Activated T-cell treated with anti-CD3 and anti-CD28 coated beads, Interleukin-2, amount 50 U/mL, for 72 hours (primary cell): ENCODE measurements at places on chromosomes 6 and 20.
A peak's percentile ranks its signal among the peaks of the same experiment; 100 is the strongest.

DNA sequence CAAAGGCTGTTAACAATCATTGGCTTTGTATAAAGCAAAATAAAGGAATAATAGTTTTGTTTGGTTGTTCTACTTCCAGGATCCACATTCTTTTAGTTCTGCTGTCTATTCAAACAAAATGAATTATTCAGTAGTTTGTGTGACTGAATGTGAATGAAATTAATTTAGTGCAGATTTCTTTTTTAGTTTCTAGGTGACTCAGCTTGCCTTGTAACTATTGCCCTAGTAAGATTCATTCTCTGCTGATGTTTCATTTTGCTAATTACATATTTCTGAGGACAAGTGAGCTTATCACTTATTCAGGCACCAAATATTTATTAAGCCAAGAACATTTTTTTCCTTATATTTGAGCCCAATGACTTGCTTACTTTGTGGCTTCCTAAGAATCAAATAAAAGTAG, 46.5 kb upstream of the RIPOR2 start:
- no peak for DNase-seq

- DNase-seq, result no peak
Observed at GRCh38 chr20:6295867-6296256, 173.0 kb upstream of the FERMT1 start.

DNA sequence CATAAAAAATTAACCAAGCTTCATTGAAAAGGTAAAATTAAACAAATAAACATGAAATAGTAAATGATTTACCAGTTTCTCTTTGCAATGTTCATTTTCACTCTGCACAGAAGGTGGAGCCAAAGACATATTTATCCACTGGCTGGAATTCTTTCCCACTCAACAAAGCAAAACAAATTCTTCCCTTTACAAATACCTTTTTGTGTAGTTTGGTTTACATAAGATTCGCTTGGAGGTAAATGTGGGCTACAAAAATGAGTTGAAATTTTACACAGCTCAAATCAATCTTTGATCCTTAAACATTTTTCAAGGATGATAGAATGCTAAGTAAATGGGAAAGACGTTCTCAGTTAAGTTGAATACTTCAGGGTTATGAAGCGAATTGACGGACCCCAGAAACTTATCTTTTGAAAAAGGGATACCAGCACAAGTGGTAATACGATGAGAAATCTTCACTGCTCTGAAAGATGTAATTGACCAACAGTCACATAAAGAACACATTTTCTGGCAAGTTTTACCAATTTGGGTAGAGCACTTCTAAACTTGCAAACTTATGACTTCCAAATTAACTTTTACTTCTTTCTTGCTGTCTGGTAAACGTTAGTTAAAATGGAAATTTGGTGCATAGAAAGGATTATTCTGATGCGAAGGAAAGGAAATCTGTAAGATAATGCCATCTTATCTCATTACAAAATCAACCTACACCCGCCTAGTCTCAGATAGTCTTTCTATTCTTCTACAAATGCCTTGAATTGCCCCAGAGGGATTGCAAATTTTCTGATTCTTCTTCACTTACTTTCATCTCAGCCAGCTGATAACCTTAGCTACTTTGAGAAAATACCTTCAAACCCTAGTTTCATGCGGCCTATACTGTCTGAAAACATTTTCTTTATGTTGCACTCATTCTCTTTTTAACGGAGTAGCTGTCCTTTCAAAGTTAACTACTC, 4.7 kb upstream of the GJA1 start:
- DNase-seq, result no peak

DNA sequence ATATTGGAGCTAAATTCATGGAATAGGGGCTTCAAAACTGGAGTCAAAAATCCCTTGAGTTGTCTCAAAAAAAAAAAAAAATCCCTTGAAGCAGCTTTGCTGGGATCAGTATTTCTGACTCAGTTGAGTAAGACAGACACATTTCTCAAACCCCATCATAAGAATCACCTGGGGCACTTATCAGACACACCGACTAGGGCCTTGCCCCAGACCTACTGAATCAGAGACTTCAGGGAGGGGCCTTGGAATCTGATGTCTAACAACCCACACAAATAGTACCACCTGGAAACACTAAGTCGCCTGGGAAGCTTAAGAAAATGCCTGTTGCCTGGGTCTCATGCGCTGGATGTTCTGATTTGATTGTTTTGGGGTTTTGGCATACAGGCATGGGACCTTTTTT, 44.9 kb upstream of the RNF144B start:
- no peak for DNase-seq

GRCh38 chr20:38748097-38748860, at the start of gene ACTR5:
Gene ACTR5 (plus strand): TSS chr20:38748460. CDS start chr20:38748479, 19 bp downstream.
- DNase-seq, result peak; percentile 98

DNA sequence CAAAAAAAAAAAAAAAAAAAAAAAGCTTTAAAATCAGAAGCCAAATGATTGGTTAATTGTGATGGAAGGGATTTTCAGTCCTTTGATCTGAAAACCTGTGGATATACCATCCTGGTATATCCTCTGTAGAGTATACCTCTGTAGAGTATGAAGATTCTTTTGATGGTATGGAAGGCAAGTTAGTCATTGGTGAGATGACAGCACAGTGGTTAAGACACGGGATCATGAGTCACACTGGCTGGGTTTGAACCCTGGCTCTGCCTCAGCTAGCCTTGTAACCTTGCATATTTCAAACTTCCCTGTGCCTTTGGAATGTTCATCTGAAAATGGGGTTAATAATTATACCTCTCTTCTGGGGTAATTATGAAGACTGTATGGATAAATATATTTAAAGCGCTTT, 179.3 kb downstream of the CARMIL1 start:
- peak; percentile 12 for DNase-seq

DNA sequence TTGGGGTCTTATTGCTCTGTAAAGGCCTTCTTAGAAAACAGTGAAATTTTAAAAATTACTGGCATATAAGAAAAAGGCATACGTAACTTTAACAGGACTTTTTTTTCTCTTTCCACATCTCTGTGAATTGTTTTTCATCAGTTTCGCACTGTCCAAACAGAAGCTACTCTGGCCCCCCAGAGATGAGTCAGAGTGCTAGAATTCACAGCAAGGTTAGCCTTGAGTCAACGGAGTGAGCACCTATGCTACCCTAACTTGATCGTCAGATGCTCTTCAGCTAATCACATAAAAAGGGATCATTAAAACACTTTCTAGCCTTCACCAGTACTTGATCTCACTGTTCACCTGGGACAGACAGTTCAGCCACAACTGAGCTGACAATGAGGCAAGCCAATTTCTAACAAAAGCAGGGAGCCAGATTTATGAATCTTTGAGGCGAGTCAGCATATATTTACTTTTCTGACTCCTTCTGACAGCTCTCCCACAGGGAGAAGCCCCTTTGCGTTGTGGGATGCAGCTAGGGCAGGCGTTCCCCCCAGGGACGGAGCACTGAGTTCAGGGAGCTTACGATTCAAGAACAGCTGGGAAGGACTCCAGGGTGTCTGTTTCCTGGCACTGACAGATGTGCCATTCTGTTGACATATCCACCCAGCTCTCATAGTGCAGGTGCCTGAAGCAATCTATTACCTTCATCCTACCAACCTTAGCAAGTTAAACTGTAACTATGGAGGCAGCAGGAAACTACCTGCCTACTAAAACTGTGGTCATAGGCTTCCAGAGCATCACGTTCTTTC, 46.4 kb upstream of the SPDEF start:
- no peak for DNase-seq

DNA sequence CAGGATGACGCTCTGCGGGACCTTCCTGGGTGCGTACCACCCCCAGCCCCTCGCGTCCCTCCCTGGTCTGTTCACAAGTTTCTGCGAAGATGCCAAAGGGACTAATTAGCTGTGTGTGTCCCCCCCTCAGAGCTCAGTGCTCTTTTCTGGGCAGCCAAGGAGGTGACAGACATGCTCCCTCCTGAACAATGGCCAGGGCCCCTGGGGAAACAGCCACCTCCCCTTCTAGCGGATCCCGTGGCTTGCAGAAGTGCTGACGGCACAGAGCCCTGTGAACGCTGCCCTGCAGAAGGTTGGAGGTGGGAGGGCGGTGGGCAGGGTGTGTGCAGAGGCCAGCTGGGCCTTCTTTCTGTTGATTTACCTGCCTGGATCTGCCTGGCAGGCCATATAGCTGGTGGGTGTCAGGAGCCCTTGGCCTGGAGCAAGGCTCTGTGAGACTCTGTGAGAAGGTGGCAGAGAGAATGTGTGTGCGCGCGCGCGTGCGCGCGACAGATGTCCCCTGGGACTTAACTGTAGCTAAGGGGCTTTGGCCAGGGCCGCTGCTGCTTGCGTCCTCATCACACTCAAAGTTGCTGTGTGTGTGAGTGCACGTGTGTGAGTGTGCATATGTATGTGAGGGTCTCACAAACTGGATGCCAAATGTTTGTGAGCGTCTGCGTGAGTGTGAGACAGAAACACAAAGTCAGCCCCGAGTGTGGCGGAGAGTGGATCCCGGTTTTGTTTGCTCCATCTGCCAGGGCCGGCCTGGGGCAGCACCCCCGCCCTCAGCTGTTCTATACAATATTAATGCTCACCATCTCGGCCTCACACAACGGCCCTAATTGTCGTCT, 3.5 kb upstream of the MYT1 start:
- no peak for DNase-seq

- DNase-seq, result peak; percentile 33
Observed at GRCh38 chr20:53138454-53139262, 166.5 kb downstream of the TSHZ2 start.

- no peak for DNase-seq
Observed at GRCh38 chr20:46293084-46293483, 15.2 kb downstream of the CDH22 start.

- DNase-seq, result no peak
Observed at GRCh38 chr6:98215531-98215930, 618.8 kb upstream of the POU3F2 start.

- DNase-seq, result no peak
Observed at GRCh38 chr20:37544386-37544785, 16.7 kb upstream of the BLCAP start.

GRCh38 chr20:43936805-43937204, 22.2 kb downstream of the TOX2 start:
- DNase-seq, result no peak

DNA sequence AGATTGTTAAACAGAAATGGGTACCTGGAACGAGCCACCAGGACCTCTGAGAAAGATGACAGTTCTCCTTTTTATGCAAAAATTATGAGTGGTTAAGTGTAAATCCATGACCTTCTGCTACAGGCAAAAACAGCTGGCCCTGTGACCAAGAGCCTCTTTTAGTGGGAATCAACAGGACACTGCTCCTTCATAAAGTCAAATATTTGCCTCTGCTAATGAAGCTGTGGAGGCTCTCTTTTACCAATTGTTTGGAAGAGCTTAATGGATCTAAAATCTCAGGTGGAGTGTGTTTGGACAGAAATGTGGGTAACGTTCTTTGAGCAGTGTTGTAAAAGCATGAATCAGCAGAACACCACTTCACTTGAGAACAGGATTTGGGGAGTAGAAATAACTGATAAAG, 117.5 kb upstream of the PCSK2 start:
- DNase-seq, result no peak

GRCh38 chr6:88864359-88865054, 98.9 kb downstream of the RNGTT start:
- no peak for DNase-seq

- DNase-seq, result no peak
Observed at GRCh38 chr6:112618849-112619248, 271.7 kb downstream of the RFPL4B start.

GRCh38 chr6:58073263-58073662, 755.8 kb downstream of the PRIM2 start:
- DNase-seq, result no peak

DNA sequence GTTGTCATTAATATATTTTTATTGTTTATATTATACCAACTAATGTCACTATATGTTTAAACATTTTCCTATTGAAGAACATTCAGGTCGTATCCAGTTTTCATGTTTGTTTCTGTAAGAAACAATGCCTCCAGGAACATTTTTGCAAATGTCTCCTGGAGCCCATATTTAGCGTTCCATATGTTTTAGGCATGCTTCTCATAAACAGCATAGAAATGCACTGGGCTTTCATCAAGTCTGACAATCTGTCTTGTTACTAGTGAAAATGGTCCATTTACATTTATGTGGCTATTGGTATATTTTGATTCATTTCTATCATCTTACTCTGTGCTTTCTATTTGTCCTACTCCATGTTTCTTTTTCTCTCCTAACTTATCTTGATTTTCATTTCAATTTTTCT, 431.7 kb downstream of the TFAP2A start:
- no peak for DNase-seq

GRCh38 chr6:28839443-28840120, 84.2 kb downstream of the TRIM27 start:
- DNase-seq, result no peak

DNA sequence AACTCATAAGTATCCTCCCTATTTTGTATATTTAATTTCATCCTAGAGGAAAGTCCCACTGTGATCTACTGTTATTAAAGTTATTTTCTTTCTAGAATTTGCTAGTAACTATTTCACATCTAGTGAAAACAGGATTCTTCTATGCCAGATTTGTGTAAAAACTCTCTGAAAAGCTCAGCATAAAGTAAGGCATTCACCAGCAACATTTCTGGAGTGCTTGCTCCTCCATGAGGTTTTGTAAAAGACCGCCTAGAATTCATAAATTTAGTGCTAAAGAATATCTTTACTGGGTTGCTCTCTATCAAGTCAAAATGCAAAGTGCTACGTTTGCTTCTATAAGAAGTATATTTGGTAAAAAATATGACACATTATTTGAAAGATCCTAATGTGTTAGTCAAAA, 173.5 kb upstream of the IRAK1BP1 start:
- DNase-seq, result no peak

DNA sequence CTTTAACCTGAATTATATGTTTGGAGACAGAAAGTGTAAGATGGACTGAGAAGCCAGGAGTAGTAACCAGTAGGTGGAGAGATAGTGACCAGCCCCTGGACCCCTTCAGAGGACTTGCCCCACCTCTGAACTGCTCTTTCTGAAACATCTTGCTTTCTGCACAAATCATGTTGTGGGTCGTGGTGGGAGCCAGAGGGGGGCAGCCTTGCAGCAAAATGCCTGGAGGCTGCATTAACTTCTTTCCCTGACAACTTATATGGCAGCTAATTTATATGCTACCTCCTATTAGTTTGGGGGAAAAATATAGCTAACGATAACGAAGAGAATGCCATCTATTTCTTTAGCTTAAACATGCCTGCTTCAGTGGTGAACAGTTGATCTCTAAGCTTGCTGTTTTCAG, 859.8 kb downstream of the MAFB start:
- DNase-seq, result no peak

DNA sequence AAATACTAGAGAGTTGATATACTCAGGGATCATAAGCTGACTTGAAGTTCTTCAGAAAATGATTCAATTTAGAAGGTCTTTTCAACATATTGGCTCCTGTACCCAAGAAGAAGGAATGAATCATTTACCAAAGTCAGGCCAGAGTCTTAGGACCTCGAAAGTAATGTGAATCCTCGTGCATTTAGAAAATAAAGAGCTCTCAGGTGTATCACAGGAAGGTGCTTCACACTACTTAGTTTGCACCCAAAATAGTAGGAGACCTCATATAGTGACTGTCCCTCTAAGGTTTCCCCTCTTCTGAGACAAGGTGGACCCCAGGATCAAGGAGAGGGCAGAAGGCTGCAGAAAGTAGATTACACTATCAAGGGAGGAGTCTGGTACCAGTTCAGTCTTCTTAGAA, 71.8 kb downstream of the F13A1 start:
- no peak for DNase-seq

GRCh38 chr6:125009578-125009977, 47.3 kb downstream of the RNF217 start:
- DNase-seq, result no peak

GRCh38 chr6:161242779-161243693, 30.8 kb downstream of the AGPAT4 start:
- DNase-seq, result peak; percentile 56
